Umbilical cord (tissue), 2 donors: ENCODE measurements at places on chromosomes 7 and 10.

- no peak for DNase-seq
These were observed 26.9 kb upstream of the LAMB4 start for GRCh38 chr7:108156897-108157605.

- no peak for DNase-seq
These were observed 126.3 kb upstream of the TCERG1L start for GRCh38 chr10:131437556-131438475.

GRCh38 chr7:157622000-157622399, 285.2 kb downstream of the DNAJB6 start:
- no peak for DNase-seq

DNA sequence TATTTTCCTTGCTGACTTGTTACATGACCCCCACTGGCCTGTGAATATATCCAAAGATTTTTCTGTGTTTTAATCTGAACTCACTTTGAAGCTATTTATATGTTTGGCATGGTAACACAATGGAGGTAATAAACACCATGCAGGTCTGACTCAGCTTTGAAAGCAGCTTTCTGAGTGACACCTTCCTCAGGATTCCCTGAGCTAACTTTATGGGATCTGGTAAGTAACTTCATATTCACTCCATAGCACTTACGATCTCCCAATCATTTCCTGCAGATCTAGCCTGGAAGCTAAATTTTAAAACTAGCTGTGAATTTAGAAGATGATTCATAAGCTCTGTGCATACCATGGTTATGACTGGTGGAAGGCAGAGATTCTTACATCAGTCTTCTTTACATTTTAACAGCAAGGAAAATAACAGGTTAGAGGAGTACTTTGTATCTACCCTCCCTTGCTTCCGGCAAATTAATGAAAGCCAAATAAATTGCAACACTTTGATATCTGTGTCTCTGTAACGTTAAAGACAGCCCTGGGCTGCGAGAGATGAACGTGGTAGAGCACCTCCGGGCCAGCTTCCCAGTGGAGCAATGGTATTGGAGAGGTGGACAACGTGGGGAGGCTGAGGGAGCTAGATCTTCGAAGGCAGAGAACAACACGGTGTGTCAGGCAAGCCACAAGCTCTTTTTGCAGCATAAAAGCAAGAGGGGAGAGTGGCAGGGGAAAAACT, 170.2 kb upstream of the KLF14 start:
- DNase-seq, result peak; percentile 81

DNA sequence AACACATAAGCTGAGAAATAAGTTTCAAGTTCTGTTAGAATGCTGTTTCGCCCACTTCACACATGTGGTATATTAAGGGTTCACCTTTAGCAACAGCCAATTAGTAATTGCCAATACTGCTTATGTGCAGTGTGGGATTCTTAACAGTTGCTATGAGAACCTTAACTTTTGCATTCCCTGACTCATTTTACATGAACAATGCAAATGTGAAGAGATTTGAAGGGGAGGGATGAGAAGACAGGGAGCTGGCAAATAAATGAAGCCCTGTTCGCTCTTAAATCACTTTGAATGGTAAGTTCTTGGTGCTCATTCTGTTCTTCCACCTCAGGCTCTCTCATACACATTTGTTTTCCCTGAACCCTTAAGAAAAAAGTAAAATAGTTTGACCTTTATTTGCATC, 82.3 kb downstream of the LRRC4 start:
- DNase-seq, result no peak

DNA sequence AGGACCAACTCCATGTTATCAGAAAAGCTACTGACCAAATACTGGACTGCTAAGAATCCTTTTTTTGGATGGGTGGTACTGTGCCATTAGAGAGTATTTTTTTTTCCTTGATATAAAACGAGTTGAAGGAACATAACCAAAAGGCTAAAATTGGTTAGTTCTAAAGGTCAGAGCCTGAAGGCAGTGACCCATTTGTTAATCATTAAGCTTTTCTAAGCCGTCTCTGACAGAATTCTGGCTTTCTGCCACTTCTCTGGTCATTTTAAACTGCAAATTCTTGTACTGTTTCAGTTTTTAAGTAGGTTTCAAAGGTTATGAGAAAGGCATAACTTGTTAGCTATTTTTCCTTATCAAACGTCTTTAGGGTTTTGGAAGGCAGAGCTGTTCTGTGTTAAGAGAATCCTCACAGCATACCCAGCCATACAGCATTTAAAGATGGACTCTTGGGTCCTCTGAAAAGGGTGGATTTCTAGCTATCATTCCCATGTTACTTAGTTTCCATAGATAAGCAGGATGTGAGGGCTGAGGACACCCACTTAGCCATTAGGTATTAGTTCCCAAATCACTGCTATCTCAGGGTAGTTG, 196.8 kb downstream of the RNLS start:
- peak; percentile 84 for DNase-seq

- DNase-seq, result no peak
These were observed 484.0 kb upstream of the FZD8 start for GRCh38 chr10:36126076-36126475.

DNA sequence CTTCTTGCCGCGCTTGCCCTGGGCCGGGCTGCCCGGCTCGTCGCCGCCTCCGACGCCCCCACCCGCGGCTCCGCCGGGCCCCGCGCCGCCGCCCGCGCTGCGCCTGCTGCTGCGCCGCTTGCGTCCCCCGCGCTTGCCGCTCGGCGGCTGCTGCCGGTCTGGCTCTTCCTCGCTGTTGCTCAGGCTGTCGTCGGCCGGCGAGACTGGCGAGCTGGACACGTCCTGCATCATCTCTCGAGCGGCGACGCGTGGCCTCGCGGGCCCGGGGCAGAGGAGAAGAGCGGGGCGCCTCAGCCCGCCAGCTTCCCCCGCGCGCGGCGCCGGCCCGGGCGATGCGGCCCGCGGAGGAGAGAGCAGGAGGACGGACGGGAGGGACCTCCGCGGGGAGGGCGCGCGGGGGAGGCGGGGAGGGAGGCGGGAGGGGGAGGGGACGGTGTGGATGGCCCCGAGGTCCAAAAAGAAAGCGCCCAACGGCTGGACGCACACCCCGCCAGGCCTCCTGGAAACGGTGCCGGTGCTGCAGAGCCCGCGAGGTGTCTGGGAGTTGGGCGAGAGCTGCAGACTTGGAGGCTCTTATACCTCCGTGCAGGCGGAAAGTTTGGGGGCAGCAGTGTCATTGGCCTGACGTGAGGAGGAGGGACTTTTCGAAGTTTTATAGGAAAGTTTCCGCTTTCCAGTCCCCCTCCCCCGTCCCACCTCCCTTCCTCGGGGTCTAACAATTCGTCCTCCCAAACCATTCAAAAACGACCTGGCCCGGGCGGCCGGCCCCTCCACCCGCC, at the start of gene TWIST1:
TSS of gene TWIST1 (minus strand) at position 546 of the 779 bp plus-strand sequence. CDS start at position 231, 315 bp downstream.
- peak; percentile 93 for DNase-seq

GRCh38 chr7:3082831-3083230, 39.2 kb upstream of the CARD11 start:
- DNase-seq, result no peak

- DNase-seq, result no peak
These were observed 160.6 kb downstream of the ST7 start for GRCh38 chr7:117113871-117114270.

- peak; percentile 43 for DNase-seq
These were observed 9.1 kb downstream of the TMEM270 start for GRCh38 chr7:73870041-73870492.

DNA sequence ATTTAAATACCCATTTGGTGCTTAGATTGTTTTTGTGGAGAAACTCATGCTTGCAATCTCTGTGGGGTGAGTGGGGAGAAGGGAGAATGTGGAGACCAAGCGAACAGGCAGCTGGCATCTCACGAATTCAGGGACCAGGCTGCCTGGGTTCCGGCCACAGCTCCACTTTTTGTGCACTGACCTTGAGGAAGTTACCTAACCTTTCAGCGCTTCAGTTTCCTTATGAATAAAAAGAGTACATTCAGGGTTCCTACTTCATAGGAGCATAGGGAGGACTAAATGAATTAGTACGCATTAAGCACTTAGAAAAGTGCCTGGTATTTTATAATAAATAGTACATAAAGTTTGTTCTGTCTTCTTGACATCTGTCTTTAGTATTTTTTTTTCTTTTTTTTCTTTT, 72.5 kb downstream of the PRTFDC1 start:
- DNase-seq, result no peak

- DNase-seq, result no peak
These were observed 52.9 kb downstream of the C10orf67 start for GRCh38 chr10:23291551-23292334.

DNA sequence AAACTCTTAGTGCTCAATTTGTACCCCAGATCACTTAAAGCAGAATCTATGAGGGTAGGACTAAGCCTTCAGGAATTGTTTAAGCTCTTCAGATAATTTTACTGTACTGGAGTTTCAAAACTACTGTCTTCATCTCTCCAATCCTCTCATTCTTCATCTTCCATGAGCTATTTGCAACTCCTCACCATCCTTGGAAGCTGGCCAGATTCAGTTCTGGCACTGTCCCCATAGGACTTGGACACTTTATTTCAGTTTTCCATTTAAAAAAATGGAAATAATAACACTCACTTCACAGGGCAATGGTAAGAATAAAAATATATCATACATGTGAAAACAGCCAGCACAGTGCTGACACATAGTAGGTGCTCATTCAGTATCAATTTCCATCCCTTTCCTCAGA, 74.6 kb downstream of the PPP1R17 start:
- peak; percentile 21 for DNase-seq

- DNase-seq, result no peak
These were observed 97.1 kb downstream of the WDR37 start for GRCh38 chr10:1153251-1153763.

DNA sequence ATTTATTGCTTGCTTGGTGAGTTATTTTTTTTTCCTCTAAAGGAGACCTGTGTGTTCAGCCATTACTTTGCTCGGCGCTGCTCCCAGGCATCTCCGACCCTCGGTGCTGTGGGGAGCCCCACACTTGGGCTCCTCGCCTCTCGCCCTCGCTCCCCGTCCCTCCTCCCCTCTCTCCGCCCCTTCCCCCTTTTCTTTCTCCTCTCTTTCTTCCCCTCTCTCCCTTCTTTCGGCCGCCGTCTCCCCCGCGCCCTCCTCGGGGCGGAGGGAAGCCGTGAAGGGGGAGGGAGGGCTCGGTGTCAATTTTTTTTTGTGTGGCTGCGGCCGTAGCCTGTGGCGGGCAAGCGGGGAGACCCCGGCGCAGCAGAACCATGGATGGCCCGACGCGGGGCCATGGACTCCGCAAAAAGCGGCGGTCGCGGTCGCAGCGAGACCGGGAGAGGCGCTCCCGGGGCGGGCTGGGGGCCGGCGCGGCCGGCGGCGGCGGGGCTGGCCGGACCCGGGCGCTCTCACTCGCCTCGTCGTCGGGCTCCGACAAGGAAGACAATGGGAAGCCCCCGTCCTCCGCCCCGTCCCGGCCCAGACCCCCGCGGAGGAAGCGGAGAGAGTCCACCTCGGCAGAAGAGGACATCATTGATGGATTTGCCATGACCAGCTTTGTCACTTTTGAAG, 1.1 kb downstream of the AUTS2 start:
- DNase-seq, result peak; percentile 32

GRCh38 chr10:113497198-113497597, 55.7 kb upstream of the HABP2 start:
- DNase-seq, result no peak
